ENCODE measurements at places on chromosomes 2 and 18.

- no peak for DNase-seq
Measured at GRCh38 chr2:191749181-191749540, 71.2 kb downstream of the NABP1 start.

DNA sequence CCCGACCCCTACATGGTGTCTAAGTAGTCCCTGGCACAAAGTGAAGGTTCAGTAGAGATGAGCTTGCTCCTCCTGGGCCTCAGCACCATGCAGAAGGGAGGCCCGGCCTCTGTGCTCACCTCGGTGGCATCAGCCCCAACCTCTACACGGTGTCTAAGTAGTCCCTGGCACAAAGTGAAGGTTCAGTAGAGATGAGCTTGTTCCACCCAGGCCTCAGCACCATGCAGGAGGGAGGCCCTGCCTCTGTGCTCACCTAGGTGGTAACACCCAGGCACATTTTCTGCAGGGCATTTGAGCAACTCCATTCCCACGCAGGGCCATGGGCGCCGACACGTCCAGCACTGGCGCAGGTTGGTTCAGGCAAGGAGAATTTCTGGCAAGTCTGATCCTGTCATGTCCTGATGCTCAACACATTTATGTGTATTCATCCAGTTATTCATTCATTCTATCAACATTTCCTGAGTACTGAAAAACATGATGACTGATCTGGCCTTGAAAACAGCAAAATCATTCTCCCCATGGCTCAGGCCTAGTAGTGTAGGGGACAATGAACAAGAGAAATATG is 408.2 kb upstream of the MYT1L start:
- DNase-seq: no peak

DNA sequence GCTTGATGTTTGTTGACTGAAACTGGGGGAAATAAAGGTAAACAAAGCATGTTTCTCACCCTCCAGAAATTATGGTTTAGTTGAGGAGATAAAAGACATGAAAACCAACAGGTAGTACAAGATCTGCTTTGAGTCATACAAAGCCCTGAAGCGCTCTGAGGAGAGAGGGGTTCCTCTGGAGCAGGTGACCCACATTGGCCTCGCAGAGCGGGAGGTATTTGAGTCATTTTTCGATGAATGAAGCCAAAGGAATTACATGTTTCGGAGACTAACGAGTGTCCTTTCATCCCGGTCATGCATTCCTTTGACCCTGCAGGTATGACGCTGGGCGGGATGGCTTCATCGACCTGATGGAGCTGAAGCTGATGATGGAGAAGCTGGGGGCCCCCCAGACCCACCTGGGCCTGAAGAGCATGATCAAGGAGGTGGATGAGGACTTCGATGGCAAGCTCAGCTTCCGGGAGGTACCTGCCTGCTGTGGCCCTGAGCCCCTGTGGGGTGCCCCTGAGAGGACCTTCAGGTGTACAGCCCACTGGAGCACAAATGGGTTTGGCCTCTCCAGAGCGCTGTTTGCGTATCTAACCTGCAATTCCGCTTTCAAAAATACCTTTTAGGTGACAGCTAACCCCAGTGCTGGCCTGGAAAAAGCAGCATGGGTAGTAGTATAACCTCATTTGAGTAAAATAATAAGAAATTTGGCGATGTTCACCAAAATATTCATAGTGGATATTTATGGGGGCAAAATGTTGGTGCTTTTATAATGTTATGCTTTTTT is 29.3 kb downstream of the EFHD1 start:
- DNase-seq: no peak

DNA sequence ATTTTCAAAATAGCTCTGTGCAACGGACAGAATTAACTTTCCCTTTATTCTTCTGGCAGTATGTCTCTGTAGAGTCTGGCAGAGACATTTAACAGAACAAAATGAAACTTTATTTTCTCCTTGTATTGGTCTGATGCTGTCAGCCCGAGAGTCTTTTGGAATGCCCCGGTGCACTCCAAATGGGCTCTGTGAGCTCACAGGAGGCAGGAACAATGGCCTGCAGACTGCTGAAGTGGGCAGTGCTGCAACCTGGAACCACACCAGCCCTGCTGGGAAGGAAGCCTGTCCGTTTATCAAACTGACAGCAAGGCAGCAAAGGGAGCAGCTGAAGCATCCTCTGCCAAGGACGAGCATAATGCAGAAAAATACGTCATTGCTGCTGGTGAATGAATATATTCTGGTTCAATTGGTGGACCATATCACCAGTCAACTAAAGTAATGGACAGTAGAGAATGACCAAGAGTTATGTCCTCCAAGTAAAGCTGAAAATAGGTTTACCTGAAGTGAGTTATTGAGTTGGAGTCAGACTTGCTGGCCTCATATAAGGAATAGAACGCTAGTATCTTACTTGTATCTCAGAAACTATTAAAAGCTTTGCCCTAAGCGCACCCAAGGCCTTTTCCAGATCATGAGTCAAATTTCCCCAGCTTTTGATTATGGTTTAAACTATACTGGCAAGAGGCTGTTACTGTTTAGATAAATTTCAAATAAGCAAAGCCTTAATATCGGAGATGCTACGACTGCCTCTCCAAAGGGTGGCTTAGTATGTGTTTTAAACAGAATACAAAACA is 207.6 kb upstream of the TANK start:
- DNase-seq: no peak

DNA sequence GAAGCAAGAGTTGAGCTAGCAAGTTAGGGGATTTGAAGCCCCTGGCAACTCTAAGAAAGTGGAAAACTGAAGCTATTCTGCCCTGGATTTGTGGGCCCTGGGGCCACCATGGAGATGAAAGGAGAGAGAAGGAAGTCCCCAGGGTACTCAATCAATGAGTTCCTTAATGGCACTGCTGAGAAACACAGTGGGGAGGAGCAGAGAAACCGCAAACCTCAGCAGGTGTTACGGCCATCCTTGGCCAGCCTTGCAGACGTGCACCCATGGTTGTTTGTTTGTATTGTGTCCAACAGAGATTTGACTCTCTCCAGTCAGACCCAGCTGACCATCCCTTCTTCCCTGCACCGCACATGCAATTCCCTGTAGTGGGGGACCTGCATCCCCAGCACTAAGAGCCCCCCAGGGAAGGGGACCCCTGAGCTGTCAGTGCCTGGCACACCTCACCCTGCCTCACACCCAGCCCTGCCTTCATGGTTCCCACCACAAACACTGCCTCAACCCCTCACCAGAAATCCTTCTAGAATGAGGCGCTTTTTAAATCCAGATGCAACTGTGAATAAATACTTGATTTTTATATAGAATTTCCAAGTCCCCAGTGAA is 255.3 kb downstream of the SH3BP4 start:
- no peak for DNase-seq

- no peak for DNase-seq
Measured at GRCh38 chr2:120511536-120511935, 165.6 kb downstream of the INHBB start.

DNA sequence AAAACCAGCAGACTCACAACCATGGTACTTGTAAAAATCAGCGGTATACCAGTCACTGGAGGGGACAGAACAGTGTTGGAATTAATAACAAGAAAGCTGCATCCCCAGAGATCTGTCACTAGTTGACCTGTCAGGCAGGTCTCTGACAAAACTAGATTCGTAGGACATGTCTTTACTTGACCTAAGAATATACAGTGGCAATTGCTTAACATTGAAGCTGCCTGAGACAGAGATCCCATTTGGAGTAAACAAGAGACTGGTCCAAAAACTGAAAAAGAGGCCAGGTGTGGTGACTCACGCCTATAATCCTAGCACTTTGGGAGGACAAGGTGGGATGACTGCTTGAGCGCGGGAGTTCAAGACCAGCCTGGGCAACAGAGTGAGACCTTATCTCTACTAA is 7.2 kb upstream of the SS18 start:
- no peak for DNase-seq

- DNase-seq: no peak
Measured at GRCh38 chr2:117963446-117963845, 50.4 kb downstream of the CCDC93 start.

DNA sequence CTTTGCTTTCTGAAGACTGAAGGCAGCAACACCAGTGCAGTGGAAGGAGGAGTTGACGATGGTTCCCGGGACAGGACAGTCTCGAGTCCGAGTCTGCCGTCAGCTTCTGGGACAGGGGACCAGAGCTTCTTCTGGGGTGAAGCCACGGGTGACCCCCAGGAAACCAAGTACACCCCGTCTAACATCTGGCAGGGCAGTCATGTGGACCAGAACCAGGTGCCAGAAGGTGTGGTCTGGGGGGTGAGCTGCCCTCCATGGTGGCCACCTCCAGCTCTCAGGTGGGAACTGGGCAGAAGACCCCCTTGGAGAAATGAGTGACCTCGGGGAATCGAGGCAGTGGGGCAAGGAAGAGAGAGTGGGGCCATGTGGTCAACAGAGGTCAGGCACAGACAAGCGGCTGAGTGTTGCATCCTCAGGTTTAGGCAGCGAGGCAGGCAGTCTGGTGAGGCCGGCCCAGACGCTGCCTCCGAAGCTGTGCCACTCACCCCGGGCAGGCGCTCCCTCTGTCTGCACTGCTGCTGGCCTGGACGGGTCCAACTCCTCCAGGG is 204.3 kb downstream of the HDAC4 start:
- DNase-seq: no peak

DNA sequence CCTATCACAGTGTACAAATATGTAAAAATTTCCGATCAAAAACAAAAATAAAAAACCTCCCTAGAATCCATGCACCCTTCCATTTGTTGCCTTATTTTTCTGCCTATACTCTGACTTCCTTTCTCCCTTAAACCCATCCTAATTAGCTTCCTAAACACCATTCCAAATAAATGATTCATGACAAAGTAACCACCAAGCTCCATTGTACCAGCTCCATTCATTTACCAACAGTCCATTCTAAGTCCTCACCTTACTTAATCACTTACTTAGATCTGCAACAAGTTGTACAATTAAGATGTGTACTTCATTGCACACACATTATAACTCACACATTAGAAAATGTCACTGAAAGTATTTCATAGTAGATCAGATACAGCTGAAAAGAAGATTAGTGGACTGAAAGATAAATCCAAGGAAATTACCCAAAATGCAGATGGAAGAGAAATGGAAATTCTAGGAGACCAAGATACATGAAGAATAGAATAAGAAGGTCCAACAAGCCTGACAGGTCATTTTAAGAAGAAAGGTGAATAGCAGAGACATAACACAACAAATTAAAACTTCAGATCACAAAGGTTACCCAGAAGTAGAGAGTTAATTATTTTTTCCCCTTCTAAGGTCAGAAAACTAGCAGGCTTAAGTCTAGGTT is 154.6 kb downstream of the DYM start:
- no peak for DNase-seq

- DNase-seq: peak; percentile 62
Measured at GRCh38 chr2:11863513-11864328, 117.3 kb downstream of the LPIN1 start.

GRCh38 chr2:84388133-84388532 is 70.9 kb downstream of the SUCLG1 start:
- no peak for DNase-seq

DNA sequence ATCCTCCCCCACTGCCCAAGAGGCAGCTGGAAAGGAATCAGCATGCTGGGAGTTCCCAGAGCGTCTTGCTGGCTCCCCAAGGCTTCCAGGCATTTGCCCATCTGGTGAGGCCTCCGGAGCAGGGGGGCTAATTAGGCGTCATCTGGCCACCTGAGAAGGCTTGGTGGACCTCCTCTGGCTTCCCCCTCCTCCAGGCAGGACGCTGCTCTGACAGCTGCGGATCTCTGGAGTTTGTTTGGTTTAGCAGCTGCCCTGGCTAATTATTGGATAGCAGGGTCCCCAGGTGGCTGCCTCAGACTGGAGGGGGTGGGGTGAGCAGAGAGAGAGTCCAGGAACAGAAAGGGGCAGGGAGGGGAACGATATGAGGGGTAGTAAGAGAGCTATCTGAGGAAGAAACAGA is 425.2 kb upstream of the MEX3C start:
- DNase-seq: no peak

DNA sequence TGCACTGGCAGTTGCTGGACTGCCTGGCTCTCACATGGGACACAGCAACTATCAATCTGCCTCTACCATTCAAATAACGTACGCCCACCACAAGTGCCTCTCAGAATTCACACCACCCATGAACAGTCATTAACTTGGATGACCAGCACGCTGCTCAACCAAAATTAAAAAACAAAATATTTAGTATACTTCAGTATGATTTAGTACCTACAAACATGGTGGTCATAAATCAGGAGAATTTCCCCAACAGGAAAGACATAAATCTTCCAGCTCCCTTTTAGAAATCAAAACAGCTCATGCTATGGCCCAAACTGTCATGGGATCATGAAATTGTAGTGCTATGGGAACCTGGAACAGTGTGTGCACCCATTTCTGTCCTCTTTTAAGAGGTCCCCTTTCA is 317.4 kb upstream of the ETAA1 start:
- DNase-seq: no peak

DNA sequence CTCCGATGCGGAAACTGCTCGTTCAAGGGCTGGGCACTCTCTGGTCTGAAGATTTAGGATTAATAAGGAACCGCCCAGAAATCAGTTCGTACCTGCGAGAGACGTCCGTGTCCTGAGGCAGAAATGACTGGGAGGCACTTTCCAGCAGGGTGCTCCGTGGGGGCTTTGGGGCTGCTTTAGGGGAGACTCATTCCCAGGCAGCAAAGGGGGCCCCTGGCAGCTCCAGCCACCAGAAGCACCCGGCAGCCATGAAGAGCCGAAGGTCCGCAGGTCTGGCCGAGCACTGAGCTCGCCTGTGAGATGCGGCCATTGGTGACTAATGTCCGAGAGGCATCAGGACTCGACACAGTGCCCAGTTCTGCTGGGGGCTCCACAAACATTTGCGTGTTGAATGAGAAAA is 20.9 kb downstream of the KCNG2 start:
- DNase-seq: no peak

DNA sequence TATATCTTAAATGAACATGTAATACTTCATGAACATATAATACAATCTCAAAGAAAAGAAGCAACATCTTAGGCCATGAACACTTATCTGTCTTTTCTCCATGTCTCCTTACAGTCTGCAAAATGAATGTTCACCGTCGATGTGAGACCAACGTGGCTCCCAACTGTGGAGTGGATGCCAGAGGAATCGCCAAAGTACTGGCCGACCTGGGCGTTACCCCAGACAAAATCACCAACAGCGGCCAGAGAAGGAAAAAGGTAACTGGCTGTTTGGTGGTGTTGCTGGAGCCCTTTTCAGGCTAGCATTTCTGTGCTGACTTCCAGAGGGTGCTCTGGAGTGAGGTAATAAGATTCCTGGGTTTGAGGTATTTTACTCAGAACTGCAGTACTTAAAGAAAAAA is 295.9 kb upstream of the EPAS1 start:
- DNase-seq: no peak

All from activated gamma-delta T cell treated with Interleukin-2 at 50 U/mL for 16 hours (primary cell).